HT-29 (cell line): ENCODE measurements at places on chromosomes 3 and 15.
A peak's percentile ranks its signal among the peaks of the same experiment; 100 is the strongest.

- DNase-seq, result no peak
These were observed 110.3 kb upstream of the TMC3 start for GRCh38 chr15:81484086-81484955.

- DNase-seq, result no peak
These were observed 396.6 kb downstream of the SOX2 start for GRCh38 chr3:182108371-182108770.

- no peak for DNase-seq
These were observed 482.1 kb downstream of the OCA2 start for GRCh38 chr15:27617013-27617412.

- DNase-seq, result peak; percentile 21
These were observed 54.1 kb upstream of the TIPARP start for GRCh38 chr3:156620260-156620659.

GRCh38 chr3:32698506-32698905 is 13.5 kb downstream of the CNOT10 start:
- no peak for DNase-seq

DNA sequence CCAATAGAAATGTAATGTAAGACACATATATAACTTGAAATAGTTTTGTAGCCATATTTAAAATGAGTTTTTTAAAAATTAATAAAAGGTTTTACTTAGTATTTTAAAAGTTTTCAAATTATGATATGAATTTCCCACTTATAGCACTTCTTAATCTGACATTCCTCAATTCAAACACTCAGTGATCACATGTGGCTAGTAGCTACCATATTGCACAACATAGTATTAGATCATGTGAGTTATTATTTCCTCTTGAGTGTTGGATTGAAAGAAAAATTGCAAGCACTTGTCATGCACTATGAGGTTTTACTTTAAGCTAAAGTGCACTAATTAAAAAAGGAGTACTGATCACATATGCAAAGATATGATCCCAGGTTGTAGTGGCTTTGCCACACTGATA is 453.4 kb upstream of the ROBO2 start:
- no peak for DNase-seq

DNA sequence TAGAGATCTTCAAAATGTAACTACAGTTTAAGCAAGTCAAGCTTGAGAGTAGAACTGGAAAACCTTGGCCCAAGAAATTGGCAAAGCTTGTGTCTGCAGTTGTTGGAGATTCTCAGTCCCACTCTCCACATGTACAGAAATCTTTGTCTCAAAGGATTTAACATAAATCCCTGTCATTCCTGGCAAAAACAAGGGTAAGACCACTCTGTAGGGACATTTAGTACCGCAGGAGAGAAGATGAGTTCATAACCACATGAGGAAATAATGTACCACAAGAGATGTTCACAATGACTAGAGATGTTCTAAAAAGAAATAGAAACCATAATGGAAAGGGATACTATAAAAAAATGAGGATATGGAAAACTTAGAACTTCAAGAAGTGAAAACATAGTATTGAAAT is 73.7 kb downstream of the RAB7A start:
- no peak for DNase-seq

DNA sequence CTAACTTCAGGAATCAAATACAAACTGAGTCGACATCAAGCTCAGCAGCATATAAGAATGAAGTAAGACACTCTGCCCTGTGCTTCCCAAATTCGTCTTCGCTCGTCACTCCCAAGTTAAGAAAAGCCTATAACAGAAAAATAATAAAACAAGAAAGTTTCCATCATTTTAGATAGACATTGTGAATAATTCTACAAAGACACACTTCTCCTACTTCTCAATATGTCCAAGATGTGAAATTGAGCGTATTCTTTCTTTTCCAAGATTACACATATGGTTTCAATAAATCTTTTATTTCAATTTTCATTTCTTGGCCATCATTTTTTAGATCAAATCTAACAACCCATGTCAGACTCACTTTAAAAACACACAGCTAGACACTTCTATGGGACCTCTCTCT is 85.1 kb downstream of the FSIP1 start:
- no peak for DNase-seq

GRCh38 chr3:46845397-46845859 is 17.8 kb downstream of the MYL3 start:
- peak; percentile 22 for DNase-seq

GRCh38 chr3:192445770-192446644 is 281.3 kb downstream of the FGF12 start:
- no peak for DNase-seq

DNA sequence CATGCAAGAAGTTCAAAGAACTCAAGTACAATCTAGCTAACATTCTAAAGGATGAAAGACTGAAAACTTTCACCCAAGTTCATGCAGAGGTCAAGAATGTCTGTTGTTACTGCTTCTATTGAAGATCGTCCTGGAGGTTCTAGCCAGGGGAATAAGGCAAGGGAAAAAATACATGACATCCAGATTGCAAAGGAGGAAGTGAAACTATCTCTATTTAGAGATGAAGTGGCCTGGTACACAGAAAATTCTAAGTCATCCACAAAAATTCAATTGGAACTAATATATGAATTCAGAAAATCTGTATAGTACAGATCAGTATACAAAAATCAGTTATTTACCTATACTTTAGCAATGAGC is 693.0 kb downstream of the NR2F2 start:
- DNase-seq, result no peak

DNA sequence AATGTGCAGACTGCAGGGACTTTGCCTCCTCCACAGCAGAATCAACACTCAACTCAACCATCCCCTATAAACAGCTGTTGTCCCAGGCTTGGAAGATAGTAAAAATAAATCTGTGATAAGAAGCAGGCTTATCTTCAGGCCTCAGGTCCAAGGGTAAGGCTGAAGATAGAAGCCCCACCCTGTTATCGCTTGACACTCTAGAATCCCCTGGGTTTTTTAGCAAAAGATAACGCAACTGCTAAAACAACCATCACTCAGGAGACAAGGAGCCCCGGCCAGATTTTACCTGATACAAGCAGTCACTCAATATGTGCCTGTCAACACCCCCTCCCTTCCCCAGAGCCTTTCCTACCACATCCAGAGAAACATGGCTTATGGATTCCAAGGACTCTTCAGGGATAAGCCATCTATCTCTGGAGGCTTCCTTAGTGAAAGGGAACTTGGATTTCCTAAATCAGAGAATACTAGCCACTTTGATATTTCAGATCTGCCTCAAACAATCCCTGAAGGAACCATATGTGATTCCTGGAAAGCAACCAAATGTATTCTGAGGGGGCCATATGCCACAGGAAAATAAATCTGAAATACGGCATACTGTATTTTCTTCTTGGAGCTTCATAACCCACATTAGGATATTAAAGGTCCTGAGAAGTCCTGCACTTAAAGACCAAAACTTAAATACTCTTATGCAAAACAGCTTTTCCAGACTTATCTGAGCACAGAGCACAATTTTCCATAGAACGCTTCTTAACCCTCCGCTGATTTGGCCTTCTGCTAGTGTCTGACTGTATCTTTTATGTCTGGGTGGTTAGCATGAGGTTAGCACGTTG is 60.4 kb downstream of the LYZL4 start:
- DNase-seq, result no peak

DNA sequence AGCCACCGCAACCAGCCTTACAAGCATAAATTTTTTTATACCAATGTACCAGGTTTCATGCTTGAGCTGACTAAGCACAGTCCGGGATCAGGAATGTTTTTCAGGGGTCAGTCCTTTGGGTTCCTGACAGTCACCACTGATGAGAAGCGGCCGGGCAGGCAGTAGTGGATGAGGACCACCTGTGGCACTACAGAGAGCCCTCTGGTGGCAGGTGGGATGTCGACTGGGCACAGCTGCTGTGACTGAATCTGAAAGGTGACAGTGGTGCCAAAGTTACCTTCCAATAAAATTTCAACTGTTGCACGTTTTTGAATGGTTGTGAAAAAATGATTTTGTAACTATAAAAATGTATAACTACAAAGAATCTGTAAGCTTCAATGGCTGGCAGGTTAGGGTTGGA is 34.0 kb downstream of the TPRA1 start:
- no peak for DNase-seq

DNA sequence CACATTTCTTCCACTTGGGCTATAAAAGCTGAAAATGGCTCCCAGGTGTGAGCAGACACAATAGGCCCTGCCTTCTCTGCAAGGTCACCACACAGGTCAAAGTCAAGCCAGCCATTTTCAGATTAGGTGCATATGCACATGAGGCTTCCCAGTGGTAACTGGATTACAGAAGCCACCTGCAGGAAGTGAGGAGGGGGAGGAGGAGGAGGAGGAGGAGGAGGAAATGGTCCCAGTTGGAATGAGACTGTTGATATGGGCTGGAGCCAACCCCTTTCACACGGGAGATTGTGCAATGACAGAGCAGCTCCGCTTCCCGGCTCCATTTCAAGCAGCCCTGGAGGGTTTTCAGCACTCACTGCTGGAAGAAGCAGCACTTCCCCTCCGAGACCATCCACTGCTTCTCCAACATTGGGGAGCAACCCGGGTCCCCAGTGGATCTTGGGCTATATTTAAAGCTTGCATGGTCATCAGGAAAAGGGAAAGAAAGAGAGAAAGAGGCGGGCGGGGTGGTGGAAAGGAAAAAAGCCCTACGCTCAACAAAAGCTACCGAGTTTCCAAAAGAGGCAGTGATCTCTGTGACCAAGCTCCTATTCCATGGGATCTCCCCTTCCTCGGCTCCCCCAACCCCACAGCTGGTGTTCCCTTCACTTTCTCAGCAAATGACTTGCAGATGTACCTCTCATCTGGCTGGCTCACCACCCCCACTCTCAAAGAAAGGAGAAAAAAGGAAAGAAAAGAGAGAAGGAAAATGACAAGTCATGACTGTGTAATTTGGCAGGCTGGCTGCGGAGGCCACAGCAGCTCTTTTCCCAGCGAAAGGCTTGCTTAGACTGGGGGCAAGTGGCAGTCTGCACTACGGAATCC is 58.3 kb downstream of the LRIG1 start:
- peak; percentile 3 for DNase-seq

DNA sequence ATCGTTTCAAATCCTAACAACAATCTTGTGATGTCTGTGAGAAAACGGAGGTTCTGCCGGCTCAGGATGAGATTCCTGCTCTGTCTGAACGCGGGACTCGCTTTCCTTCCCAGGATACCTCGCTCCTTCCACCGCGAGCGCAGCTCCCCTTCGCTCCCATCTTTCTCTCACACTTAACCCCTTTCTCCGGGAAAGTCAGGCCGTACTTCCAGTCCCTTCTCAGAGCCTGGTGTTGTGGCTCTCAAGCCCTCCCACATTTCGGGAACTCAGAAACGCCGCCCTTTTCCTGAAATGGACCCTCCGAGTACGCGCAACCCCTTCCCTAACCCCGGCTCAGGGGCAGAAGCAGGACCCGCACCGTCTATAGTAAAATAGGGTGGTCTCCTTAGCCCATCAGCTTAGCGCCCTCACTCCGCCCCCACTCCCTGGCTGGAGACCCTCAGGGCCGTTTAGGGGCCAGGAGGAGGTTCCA is 378 bp upstream of the FEM1B start:
- DNase-seq, result peak; percentile 61

GRCh38 chr15:68384451-68385239 is 47.3 kb downstream of the ITGA11 start:
- peak; percentile 47 for DNase-seq

- no peak for DNase-seq
These were observed 113.8 kb downstream of the FRMD5 start for GRCh38 chr15:44081026-44082013.

DNA sequence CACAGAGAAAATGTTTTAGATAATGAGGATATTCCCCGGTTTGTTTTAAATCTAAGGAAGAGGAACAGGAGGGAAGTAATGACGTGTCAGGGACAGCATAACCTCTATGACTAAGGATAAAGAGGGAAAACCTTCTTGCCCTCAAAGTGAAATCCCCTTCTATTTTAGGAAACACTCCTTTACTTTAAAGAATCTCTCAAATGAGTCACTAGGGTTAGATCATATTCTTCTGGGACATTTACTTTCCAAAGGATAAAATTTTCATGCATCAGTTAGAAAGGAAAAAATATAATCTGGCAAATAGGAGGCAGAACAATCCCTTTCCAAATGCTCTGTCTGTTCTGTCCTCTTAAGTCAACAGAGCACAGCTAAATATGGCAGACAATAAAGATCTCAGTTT is 43.2 kb upstream of the UBE2E2 start:
- DNase-seq, result no peak

GRCh38 chr3:152226176-152226575 is 42.6 kb upstream of the MBNL1 start:
- DNase-seq, result no peak

- no peak for DNase-seq
These were observed 37.3 kb upstream of the PTPN23 start for GRCh38 chr3:47343471-47343971.

DNA sequence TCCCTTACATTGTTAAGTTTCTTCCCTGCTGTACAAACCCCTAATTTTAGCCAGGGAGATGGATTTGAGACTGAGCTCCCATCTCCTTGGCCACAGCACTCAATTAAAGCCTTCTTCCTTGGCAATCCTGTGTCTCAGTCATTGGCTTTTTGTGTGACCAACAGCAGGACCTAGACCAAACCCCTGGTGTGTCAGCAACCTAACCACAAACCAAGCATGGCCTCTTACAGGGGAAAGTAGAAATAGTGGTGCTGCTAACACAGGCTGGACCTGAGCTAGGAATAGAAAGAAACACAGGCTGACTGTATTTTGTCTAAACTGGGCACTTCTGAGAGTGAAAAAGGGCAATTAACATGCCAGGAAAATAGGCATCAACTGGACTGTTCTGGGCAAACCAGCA is 37.9 kb downstream of the PPCDC start:
- DNase-seq, result no peak
